ENCODE measurements at places on chromosomes 6 and 20. TPM values are rescaled to one million over a fixed set of nuclear protein-coding genes. Genes with fewer than 3 reads are reported as not detected.

BPIFB4 gene
- total RNA-seq: not detected

SLC44A4 gene
- total RNA-seq: 0.07 TPM

GDAP1L1 gene
- not detected for total RNA-seq

SNRPB gene
- 866 TPM for total RNA-seq

SIRPB1 gene
- total RNA-seq: 0.90 TPM

MATN4 gene
- 0.12 TPM for total RNA-seq

ZSCAN31 gene
- 3.2 TPM for total RNA-seq

HLA-G gene
- total RNA-seq: 0.13 TPM

MEP1A gene
- total RNA-seq: not detected

PCMT1 gene
- 84.5 TPM for total RNA-seq

RIPOR3 gene
- 0.06 TPM for total RNA-seq

TRAPPC3L gene
- total RNA-seq: not detected

CLVS2 gene
- total RNA-seq: not detected

MAP3K5 gene
- 3.1 TPM for total RNA-seq

LAMA2 gene
- total RNA-seq: 0.73 TPM

TOX2 gene
- 9.2 TPM for total RNA-seq

RAET1L gene
- total RNA-seq: 0.47 TPM

OPRL1 gene
- 0.45 TPM for total RNA-seq

Measured in A549 treated with RU486 at 1 μM for 4 hours (cell line).